GM13977 (cell line): ENCODE measurements at places on chromosomes 11 and 22.

DNA sequence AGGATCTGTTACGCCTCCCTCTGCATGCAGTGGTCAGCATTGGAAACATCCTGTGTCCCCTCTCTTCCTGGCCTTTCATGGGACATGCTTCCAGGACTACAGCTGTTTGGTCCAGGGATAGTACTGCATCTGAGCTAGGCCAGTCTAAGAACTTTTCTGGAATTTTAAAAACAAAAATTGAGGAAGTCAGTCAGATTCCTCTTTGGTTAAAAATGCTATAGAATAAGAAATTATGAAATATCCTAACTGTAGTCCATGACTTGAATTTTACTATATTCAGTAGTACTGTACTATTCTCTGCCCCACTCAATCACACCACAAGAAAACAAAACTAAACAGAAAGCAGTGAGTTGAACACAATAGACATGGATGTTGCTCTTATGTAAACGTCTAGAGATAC lies 201.0 kb upstream of the CADM1 start:
- no peak for DNase-seq

GRCh38 chr22:44383064-44383575 lies 70.4 kb upstream of the SHISAL1 start:
- DNase-seq = no peak

GRCh38 chr11:27699242-27699925 lies 871 bp downstream of the BDNF start:
- no peak for DNase-seq

DNA sequence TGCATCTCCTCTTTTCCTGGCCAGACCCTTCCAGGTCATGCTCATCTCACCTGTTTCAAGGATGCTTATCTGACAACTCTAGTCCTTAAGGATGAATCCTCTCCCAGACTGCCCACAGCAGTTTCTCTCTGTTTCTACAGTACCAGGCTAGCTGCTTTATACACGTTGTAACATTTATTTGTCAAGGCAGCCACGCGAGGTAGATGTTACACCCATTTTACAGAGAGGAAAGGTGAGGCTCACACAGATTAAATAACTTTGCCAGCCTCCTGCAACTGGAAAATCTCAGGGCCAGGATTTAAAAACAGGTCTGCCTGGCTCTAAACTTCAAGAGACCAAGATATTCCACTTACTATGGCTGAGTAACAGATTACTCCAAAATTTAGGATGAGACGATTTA lies 45.7 kb upstream of the E2F8 start:
- DNase-seq = no peak

- DNase-seq = no peak
Observed at GRCh38 chr22:18109410-18110193, 1.0 kb upstream of the TUBA8 start.

DNA sequence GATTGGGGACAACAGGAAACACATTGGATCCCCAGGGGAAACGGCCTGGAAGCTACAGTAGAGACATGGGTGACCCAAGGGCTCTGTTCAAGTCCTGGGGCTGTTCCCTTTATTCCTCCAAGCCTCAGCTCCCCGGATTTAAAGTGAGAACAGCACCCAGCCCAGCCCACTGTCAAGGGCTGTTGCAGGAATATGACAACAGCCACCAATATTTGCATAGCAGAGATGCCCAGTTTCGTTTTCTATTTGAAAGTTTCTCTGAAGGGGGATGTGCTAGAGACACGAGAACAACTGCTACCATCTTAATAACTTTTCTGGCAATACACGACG lies 81.1 kb upstream of the WNT7B start:
- peak; percentile 91 for DNase-seq

- DNase-seq = peak; percentile 90
Observed at GRCh38 chr11:71928737-71929443, at the start of gene RNF121. Gene RNF121 (plus strand): TSS chr11:71929046. CDS start chr11:71929062, 16 bp downstream.

GRCh38 chr11:92061456-92062062 lies 163.1 kb upstream of the FAT3 start:
- no peak for DNase-seq

GRCh38 chr11:57615308-57615707 lies 17.8 kb downstream of the SERPING1 start:
- DNase-seq = no peak

GRCh38 chr11:112382561-112382960 lies 121.9 kb upstream of the PLET1 start:
- DNase-seq = no peak

DNA sequence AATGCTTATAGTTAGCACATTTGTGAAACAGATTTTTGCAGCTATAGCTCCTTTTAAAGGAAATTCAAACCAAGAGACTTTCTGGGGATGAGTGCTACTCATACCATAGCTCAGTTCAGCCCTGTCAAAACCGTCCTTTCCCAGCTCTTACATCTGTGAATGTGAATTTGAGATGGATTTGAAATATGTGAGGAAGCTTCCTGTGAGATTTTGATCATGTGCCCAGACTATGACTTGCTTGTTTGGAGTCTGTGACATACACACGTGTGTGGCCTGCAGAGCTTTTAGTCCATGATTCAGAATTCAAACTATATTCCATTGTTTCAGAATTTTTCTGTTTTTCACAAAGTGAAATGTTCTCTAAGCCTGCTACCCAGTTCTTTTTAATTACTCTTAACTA lies 4.4 kb upstream of the MMP1 start:
- no peak for DNase-seq

GRCh38 chr11:130631119-130631518 lies 182.7 kb downstream of the ADAMTS15 start:
- no peak for DNase-seq

- no peak for DNase-seq
Observed at GRCh38 chr11:47466701-47467250, 17.8 kb upstream of the RAPSN start.

DNA sequence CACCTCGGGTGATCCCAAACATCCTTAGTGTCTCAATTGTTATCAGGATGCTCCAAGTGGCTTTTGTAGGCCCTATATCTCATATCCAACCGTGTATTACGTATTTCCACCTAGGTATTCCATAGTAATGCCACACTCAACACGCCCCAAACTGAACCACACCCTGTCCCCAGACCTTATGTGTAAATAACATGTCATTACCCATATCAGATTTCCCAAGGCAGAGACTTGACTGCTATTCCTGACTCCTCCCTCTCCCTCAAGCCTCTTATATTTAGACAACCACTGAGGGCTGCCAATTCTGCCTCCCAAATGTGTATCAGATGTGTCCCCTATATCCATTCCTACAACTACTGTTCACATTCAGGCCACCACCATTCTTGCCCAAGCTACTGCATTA lies 132.8 kb upstream of the NCAM1 start:
- no peak for DNase-seq

- no peak for DNase-seq
Observed at GRCh38 chr11:66653123-66653522, 14.6 kb downstream of the RBM4 start.

DNA sequence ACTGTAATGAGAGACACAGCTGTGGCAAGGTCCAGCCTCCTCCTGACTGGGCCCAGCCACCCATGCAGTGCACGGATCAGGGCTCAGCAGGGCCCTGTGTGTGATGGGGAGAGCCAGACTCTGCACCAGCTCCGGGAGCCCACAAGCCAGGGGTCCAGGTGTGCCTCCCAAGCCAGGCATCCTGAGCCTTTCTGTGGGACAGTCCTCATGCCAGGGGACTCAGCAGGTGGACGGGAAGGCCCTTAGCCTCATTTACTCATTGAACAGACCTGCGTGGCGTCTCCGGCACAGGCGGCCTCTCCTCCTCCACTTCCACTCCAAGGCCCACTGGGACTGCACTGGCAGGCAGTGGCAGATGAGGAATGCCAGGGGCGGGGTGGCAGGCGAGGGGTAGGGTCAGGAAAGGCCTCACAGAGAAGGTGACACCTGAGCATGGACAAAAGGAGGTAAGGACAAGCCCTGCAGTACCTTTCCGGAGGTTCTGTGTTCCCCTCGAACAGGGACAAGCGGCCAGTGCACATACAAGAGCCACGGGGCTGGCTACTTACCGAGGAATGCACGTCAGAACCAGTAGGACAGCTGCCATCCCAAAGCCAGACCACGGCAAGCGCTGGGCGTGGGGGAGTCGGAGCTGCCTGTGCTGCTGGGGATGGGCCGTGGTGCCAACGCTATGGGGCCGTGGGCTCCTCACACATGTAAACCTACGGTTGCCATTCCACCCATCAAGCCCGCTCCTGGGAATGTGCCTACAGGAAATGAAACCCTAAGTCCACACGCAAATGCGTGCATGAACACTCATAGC lies 52.7 kb downstream of the IGF2 start:
- no peak for DNase-seq

DNA sequence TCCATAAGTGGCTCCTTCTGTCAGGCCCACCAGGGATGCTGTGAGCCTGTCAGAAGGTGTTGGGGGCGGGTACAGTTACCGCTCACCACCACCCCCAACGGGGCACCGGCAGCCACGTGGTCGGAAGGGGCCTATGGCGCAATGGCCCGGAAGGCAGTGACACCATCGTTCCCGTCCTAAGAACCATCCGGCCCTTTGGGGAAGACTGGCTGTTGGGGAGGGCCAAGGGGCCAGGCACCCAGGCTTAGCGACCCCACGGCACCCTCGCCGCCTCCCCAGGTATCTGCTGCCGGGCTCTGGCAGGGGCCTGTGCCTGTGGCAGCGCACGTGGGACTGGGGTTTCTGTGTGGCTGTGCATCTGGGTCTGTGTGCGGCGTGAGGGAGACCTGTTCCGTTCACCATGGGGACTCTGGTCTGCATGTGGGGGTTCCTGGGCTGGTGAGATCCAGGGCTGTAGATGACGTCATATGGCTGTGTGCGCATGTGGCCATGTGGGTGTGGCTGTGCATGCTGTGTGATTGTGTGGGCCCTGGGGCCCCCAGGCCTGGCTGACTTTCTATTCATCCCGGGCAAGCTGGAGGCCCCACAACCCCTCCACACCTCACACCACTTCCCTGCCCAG lies 717 bp downstream of the OSM start:
- DNase-seq = peak; percentile 91

DNA sequence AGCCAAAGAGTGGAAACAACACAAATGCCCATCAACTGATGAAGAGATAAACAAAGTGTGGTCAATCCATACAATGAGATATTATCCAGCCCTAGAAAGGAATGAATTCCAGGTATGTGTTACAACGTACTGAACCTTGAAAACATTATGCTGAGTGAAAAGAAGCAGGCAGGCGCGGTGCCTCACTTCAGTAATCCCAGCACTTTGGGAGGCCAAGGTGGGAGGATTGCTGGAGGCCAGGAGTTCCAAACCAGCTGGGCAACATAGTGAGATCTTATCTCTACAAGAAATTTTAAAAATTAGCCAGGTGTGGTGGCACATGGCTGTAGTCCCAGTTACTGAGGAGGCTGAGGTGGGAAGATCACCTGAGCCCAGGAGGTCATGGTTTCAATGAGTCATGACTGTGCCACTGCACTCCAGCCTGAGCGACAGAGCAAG lies 24.6 kb upstream of the TESMIN start:
- no peak for DNase-seq

DNA sequence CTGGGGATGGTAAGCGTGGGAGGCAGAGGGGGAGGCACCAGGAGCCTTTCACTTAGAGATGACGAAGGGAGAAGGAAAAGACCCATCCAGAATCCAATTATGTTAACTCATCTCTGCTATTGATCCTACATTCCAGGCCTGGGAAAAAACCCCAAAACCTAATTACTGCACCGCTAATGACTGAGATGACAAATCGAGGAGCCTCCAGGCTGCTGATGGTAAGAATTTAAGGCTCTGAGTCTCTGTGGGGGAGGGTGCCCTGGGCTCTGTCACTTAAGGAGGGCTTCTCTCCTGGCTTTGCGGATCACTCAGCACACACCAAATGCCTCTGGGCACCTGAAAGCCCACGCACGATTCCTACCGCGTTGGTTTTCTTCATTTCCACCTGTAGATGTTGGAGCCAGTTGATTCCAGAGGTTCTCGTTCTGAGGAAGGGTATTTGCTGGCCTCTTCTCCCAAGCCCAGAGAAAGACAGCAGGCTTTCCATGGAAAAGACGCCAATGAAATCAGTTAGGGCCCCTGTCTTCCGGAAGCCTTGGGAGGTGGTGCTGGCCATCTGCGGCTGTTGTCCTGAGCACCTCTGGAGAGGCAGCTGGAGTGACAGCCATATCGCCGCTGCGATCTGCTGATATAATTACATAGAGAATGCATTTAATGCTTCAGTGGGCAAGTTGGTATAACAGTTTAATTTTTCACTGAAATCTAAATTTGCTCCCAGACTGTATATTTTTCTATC lies 751.2 kb downstream of the BRD1 start:
- no peak for DNase-seq

GRCh38 chr11:1927848-1928469 lies 8.5 kb downstream of the TNNT3 start:
- DNase-seq = no peak

DNA sequence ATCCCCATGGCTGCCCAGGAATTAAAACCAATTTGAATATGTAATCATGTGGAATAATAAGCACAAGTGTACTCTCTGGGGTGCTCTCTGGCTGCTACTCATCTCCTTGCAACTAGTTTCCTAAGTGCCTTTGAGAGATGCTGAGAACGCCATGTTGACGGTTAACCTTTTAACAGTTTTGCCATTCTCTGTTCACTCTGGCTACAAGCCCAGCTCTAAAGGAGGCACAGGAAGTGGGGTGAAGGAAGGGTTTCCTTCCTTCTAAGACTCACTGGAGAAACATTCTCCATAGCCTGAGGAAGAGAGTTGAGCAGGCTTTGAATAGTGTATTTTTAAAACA lies 122.0 kb upstream of the ZC3H12C start:
- no peak for DNase-seq

DNA sequence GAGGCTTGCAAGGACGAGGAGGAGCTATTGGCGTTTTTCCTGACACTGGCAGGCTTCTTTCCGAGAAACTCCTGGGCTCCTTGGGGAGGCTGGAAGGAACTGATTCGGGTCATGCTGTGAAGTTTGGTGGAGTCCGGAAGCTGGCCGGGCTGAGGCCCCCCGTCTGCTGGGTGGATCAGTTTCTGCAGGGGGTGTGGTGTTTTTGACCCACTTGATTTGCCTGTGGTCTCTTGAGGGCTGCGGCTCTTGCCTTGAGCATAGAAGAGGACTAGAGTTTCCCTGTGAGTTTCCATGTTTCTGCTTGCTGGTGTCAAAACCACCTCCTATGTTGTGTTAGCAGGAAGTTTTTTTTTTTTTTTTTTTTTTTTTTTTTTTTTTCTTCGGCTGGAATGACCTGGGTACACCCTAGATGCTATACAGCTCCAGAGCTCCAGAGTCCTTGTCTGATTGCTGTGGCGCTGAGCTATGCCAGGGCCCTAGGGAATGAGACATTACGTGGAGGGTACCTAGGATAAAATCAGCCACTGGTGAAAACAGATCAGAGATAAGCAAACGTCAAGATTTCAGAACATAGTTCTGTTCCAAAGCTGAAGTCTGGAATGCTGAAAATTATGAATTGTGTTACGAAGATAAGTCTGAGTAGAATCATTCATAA lies 728 bp downstream of the TBC1D22A start:
- DNase-seq = peak; percentile 85

- DNase-seq = no peak
Observed at GRCh38 chr11:86869531-86869930, 69.2 kb downstream of the PRSS23 start.

GRCh38 chr22:40314041-40314440 lies 32.3 kb upstream of the ADSL start:
- no peak for DNase-seq

- no peak for DNase-seq
Observed at GRCh38 chr11:8698917-8699441, 16.4 kb downstream of the RPL27A start.

GRCh38 chr11:31529701-31530100 lies 20.1 kb downstream of the ELP4 start:
- DNase-seq = peak; percentile 13
